ENCODE measurements at places on chromosomes 6 and 20. TPM values are rescaled to one million over a fixed set of nuclear protein-coding genes. Genes with fewer than 3 reads are reported as not detected.

- no peak for DNase-seq
Measured at GRCh38 chr20:59403962-59404314, 103.5 kb downstream of the EDN3 start.

DNA sequence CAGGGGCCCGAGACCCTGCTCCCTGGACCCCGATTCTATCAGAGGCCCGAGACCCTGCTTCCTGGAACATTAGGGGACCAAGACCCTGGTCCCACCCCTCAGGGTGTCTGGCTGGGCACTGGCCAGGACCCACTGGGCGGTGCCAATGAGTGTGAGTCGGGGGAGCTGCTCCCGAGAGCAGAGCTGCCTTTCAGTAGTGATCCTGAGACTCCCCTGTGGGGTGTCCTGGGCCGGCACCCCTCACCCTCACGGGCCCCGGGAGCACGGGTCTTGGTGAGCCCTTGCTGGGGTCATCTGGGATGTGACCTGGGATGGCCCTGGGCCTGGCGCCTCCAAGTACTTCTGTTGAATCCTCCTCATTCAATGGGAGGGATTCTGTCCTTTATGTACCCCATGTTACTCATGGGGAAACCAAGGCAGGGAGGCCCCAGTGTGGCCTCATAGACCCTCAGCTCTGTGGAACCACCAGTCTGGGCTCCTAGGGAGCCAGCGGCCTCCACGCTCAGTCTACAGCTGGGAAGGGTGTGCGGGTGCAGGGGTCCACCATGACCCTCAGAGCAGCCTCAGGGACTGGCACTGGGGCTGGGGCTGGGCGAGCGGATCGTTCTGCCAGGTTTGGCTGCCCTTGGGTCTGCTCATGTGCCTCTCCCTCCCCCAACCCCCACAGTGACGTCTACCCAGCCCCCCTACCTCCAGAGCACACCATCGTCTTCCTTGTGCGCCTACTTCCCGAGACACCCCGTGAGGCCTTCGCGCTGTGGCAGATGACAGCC, 25.6 kb downstream of the COL20A1 start:
- no peak for DNase-seq

DNA sequence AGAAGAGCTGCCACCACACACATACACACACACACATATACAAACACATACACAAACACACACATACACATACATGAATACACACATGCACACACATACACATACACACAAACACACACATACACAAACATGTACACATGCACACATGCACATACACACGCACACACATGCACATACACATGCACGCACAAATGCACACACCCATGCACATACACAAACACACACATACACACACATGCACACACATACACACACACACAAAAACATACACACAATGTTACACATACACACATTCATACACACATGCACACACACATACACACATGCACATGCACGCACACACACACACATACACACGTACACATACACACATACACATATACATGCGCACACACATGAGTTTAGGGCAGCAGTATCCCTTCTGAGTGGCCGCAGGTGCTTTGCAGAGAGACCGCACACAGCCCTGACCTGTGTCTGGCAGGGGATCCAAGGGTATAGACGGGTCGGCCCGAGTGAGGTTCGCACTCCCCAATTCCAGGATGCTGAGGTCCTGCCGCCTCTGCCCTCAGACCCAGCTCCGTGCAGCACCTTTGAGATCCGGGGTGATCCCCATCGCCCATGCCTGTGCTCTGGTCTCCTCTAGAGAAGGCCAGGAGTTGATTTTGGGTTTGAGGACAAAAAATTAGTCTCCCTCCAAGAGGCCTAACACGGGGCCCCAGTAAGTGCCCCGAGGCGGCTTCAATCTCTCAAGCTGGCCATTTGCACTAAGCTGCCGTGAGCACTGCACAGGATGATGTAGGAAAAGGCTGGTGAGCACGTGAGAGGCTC, 56.8 kb downstream of the TMEM242 start:
- DNase-seq = no peak

Gene SSTR4
- not detected for total RNA-seq

Gene BPIFA1
- not detected for total RNA-seq
